ENCODE measurements at places on chromosomes 7 and 10.
A peak's percentile ranks its signal among the peaks of the same experiment; 100 is the strongest.

DNA sequence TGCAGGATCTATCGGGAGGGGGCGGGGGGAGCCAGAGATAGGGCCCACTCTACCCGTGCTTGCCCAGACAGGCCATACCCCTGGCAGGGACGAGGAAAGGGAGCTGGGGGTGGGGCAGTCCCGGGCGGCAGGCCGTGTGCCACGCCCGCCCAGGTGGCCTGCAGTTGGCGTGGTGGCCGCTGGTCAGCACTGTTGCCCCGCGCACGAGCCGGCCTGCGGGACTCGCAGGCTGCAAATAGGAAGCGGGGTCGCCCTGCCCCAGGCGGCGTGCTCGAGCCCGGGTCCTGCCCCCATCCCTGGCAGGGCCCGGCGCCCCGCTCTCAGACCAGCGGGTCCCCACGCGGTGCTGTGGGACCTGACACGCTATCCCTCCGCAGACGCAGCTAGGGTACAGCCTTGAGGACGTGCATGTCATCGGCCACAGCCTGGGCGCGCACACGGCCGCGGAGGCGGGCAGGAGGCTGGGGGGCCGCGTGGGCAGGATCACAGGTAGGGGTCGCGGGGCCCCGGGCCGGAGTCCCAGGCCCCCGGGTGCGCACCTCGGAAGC lies 6.7 kb downstream of the PNLIPRP2 start:
- DNase-seq = no peak

DNA sequence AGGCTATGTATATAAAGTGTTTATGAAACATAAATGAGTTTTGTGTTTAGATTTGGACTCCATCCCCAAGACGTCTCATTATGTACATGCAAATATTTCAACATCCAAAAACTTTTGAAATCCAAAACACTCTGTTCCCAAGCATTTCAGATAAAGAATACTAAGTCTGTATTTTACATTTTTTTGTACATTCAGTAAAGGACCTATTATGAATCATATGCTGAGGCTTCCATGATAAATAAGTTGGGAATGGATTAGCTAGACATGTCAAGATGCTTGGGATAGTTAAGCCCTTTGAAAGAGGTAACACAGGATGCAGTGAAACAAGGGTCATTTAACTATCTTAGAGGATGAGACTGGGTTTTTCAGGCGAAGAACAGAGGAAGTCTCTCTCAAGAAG lies 262.9 kb downstream of the SNX13 start:
- DNase-seq = peak; percentile 42

DNA sequence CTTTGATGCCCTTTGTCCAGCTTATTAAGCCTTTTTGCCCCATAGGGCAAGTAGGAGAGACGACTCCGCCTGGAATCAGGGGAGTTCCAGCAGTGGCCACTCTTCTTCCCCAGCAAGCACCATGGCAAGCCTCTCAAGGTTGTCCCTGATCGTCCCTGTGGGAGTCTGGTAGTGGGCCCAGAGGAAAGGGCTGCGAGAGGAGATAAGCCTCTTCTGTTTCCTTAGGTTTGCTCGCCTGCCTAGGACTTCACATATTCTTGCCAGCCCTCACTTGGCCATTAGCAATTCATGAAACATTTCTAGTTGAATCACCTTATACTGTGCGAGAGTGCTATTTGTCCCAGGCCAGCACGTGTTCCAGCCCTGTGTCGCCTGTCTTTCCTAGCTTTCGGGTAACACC lies 47.8 kb upstream of the CPN1 start:
- no peak for DNase-seq

DNA sequence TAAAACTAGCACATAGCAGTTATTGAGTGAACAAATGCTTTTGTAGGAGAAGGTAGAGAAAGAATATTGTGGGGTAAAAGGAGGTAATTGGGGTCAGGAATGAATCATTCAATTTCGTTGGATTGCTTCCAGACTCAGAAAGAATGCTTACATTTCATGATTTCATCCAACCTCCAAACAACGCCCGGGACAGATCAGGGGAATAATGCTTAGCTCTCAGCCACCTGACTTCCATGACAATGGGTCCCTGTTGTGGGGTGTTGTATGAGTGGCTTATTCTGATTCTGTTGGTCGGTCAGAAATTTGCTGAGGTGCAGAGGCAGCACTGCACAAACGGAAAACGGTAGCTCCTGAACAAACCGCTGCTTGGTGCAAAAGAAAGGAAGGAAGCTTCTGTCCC lies 24.0 kb upstream of the INPP5F start:
- peak; percentile 28 for DNase-seq

DNA sequence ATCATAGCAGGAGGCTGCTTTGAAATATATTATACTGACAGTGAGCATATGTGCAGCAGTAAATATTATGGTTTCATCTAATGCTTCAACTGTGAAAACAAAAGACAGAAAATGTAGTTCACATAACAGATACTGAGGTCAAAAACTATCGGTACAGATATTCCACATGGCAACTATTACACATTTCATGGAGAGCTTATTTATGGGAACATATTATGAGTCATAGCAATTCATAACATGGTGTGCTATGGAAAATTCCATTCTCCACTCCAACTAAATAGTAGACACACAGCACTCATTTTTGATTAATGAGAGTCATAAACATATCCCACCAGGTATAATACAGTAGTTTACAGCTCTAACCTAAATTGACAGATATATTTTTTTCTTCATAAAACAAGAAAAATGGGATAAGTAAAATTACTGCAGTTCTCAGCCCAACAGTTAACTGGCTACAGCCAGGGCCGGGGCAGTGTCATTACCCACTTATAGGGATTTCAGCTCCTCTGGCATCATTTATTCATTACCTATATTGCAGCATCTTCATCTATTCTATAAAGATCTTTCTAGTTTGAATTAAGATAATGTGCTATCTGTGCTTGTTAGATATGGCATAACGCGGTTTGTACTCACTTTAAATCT lies 475.6 kb upstream of the KLF6 start:
- no peak for DNase-seq
